ENCODE measurements at places on chromosomes 3 and 15.

- DNase-seq, result no peak
These were observed 110.0 kb upstream of the CDIN1 start for GRCh38 chr15:36469311-36469966.

GRCh38 chr3:191141728-191142127, 57.3 kb upstream of the OSTN start:
- DNase-seq, result no peak

GRCh38 chr3:130748981-130749380, 2.4 kb upstream of the PIK3R4 start:
- no peak for DNase-seq

DNA sequence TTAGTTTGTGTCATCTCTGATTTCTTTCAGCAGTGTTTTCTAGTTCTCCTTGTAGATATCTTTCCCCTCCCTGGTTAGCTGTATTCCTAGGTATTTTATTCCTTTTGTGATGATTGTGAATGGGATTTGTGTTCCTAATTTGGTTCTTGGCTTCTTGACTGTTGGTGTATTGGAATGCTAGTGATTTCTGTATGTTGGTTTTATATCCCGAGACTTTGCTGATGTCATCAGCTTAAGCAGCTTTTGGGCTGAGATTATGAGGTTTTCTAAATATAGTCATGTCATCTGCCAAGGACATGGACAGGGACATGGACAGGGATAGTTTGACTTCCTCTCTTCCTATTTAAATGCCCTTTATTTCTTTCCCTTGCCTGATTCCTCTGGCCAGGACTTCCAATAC, 35.8 kb downstream of the MYO9A start:
- DNase-seq, result no peak

GRCh38 chr3:78048698-78049097, 1008.8 kb downstream of the ROBO2 start:
- no peak for DNase-seq

GRCh38 chr3:145798696-145799537, 362.1 kb downstream of the PLOD2 start:
- DNase-seq, result no peak

DNA sequence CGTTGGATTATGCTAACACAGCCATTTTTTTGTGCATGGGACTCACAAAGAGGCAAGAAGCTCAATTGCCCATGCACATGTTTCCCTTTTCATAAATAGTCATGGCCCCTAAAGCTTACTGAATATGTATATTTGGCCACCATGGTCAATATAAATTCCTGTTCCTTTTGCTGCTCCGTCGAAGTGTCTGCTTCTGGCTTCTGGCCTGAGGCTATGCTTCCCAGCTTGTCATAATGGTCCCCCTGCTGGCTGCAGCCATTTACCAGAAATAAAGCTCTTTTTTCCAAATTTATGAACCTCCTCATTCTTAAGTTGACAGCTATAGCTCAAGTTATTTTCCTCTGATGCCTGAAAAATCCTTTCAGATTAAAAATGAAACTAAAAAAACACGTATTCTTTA, 602.1 kb downstream of the VGLL3 start:
- no peak for DNase-seq

DNA sequence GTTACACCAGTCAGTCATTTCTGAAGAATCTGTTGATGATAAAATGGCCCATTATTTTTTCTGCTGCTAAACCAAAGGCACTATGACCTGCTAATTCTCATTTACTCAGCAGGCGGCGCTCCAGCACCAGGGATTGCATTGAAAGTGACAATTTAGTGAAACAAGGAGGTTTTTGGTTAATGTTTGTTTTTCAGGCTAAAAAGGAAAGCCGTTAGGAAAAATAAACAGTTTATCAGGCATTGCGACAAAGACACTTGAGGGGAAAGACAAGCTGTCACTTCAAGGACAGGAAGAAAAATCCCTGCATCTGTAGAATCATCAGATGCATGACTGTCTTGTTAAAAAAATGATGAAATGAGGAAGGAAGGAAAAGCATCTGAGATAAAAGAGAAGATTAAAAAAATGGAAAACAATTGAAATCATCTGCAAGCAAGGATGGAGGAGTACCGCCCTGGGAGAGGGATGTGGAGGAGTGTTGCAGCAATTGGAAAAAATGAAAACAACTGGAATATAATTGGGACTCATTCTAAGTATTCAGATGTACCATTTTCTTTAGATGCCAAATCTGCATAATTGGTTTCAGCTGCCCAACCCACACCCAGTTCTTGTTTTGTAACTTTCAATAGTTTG, 54.0 kb downstream of the NR1D2 start:
- DNase-seq, result peak; percentile 66

DNA sequence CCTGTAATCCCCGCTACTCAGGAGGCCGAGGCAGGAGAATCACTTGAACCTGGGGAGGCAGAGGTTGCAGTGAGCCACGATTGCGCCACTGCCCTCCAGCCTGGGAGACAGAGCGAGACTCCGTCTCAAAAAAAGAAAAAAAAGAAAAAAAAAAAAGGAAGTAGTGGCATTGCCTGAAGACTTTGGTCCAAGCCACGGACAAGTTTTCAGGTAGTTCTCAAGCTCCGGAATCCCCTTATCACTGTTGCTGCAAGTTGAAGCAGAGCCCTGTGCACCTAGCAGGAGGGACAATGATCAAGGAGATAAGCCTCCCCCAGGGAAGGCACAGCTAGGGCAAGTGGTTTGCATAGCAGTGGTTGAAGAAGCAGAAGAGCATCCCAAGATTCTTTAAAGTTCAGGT, 97.6 kb downstream of the MEX3B start:
- DNase-seq, result no peak

- DNase-seq, result no peak
These were observed 200.3 kb upstream of the PFN2 start for GRCh38 chr3:150170852-150171520.

DNA sequence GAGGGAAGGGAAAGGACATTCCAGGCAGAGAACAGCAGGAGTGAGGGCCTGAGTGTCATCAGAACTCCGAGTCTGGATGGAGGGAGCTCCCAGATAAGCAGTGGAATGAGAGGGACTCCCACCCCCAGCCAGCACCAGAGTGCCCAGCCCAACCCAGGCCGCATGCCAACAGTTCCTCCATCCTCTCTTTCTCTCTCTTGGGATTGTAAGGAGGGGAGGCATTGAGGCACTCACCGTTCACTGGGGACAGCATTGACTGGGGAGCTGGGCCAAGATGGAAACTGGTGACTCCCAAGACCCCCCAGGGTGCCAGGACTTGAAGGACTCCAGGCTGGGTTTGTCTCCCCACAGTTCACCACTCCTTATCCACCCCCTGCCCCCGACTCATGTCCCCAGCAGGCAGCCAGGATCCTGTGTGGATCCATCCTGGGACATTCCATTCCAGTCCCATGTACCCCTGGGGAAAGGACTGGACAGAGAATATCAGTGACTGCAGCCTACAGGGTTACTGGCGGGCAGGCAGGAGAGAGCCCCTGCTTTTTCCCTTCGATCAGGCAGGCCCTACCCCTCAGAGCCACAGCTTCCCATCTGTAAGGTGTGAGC, 15.7 kb downstream of the PTH1R start:
- no peak for DNase-seq

DNA sequence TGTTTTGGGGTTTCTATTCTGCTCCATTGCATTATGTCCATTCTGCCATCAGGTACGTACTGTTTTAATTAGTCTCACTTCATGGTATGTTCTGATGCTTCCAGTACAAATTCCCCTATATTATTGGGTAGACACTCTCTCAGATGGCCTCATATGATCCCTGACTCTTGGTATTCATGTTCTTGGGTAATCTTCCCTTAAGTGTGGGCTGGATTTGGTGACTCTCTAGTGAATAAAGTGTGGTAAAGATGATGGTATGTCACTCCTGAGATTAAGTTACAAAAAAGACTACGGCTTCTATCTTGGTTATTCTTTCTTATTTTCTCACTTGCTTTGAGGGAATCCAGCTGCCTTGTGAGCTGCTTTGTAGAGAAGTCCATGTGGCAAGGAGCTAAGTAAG, 89.6 kb upstream of the TBC1D5 start:
- DNase-seq, result no peak

- no peak for DNase-seq
These were observed 718.0 kb downstream of the TBL1XR1 start for GRCh38 chr3:176479248-176479647.

DNA sequence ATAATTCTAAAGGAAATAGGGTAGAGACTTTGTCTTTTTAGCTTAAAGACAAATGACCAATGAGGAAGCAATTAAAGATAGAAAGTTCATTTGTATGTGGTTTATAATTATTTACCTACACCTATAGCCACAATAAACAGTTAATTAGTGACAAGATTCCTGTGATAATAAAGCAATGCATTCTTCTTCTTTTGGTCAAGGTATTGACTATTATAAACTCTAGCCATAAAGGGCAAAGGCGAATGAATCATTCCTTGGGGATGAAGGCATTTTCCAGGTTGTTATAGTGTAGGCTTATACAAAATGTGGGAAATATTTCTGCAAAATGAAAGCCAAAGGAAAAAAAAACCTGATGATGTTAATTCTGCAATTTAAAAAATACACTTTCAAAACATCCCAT, 115.4 kb downstream of the PLD1 start:
- no peak for DNase-seq

GRCh38 chr3:82685761-82686160, 924.3 kb upstream of the GBE1 start:
- no peak for DNase-seq

DNA sequence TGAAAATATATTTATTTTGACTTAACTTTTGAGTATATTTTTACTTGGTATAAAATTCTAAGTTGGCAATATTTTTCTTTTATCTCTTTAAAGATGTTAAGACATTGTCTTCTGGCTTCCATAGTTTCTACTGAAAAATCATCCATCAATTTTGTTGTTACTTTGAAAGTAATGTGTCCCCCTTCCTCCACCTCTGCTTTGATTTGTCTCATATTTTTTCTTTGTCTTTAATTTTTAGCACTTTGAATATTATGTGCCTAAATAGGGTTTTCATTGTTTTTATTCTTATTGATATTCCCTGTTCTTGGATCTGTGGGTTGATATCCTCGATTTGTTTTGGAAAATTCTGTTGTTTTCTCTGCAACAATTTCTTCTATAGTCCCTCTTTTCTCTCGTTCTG, 157.4 kb downstream of the CD47 start:
- DNase-seq, result no peak

- DNase-seq, result no peak
These were observed 231.3 kb upstream of the ARHGEF26 start for GRCh38 chr3:153889905-153890334.

GRCh38 chr15:70762469-70763119, 764 bp downstream of the UACA start:
- peak; percentile 2 for DNase-seq

GRCh38 chr3:17412950-17413530, 329.4 kb downstream of the TBC1D5 start:
- no peak for DNase-seq

DNA sequence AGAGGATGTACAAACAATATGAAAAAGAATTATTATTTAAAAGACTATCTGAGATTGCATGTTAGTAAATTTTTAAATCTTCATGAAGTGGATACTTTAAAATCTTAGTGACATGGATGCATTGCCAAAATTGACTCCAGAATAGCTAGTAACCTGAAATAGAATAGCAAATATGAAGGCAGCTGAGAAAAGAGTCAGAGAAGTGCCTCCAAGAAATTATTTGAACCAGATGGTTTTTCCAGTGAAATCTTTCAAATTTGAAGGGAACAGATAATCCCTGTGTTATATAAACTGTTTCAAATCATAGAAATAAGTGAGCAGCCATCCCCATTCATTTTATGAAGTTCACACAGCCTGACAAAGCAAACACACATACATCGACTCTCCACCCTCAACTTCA, 29.6 kb downstream of the FSIP1 start:
- DNase-seq, result no peak

DNA sequence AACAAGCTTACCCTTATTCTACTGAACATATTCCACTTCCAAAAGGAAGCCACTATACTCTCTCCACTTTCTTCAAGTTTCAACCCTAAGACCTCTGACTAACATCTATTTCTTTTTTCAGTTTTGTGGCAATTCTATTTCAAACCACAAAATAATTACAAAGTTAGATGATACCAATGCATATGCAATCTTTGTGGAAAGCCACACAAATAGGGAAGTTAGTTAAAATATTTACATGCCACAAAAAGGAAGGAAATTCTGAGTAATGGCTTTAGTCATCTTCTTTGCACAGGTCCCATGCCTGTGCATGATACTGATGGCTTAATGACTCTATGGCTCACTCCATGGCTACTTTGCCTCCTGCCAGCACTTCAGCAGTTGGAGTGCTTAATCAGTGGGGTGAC, 57.0 kb upstream of the MCTP2 start:
- DNase-seq, result no peak

DNA sequence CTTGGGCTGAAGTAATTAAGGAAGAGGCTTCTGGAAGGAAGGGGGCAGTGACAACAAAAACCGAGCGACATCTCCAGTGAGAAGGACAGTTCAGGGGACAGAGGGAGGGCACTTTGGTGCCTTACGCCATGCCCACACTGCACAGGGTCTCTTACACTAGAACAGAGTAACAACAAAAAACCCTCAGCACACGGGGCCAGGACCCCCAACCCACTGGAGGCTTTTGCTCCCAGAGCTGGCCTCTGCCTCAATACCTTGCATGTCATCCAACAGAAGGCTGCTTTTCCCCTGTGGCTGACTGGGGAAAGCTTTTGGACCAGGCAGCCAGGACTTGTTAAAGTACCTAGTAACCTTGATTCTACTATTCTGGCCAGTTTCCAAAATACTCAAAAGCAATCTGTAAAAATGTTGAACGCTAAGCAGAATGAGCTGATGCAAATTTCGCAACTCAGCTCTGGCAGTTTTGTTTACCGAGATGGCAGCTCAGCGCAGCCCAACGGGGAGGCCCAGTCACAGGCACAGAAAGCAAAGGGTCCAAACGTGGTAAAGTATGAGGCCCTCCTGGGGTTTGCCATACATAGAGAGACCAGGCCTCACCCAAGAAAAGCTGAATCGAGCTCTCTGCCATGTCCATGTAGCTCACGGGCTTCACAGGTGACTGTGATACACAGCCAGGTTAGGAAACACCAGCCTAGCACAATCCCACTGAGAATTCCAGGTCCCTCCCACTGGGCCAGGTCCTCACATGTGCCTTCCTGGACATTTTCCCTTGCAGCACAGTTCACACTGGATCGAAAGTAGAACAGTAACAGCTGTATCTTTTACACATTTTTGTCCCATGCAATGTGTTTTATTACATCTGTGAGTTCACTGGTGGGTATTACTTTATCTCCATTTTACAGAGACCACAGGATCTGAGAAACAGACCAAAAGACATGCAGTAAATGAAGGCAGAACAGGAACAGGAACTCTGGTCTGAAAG, 6.0 kb downstream of the CHCHD4 start:
- DNase-seq, result no peak

- no peak for DNase-seq
These were observed 168.8 kb downstream of the PEX5L start for GRCh38 chr3:179867961-179868360.

DNA sequence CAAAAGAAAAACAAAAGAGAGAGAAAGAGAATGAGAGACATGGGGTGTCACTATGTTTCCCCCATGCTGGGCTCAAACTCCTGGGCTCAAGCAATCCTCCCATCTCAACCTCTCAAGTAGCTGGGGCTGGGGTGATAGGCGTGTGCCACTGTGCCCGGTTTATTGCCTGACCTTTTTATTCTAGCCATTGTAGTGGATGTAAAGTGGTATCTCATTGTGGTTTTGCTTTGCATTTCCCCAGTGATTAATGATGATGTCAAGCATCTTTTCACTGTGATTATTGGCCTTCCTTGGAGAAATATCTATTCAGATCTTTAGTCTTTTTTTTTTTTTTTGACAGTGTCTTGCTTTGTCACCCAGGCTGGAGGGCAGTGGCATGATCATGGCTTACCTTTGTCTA, 37.7 kb upstream of the GK5 start:
- no peak for DNase-seq

GRCh38 chr3:117355566-117355965, 646.0 kb downstream of the TUSC7 start:
- DNase-seq, result no peak

- peak; percentile 31 for DNase-seq
These were observed 12.0 kb downstream of the MESD start for GRCh38 chr15:80977627-80978036.

Measured in activated naive CD4-positive, alpha-beta T cell treated with Interleukin-2 at 50 U/mL for 16 hours (primary cell).